Cardiac muscle cell (in vitro differentiated cells and primary cell): ENCODE measurements at places on chromosomes 5 and 9.

DNA sequence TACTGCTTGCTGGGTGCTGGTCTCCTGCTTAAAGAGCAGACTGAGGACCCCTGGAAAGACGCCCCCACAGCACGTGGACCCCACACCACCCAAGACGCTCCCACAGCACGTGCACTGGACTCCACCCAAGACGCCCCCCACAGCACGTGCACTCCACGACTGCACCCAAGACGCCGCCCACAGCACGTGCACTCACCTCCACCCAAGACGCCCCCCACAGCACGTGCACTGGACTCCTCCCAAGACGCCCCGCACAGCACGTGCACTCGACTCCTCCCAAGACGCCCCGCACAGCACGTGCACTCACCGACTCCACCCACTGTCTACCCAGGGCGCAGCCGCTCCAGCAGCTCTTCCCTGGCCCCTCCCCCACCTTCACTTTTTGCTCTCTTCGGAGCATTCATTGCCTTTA is 50.5 kb downstream of the EHMT1 start:
- peaks cover 38% of the 10 kb centered on the region for H3K4me1 ChIP-seq
- no peaks in the 10 kb centered on the region for H3K36me3 ChIP-seq
- no peak for DNase-seq
- H3K27ac ChIP-seq: no peak overlapping the region

DNA sequence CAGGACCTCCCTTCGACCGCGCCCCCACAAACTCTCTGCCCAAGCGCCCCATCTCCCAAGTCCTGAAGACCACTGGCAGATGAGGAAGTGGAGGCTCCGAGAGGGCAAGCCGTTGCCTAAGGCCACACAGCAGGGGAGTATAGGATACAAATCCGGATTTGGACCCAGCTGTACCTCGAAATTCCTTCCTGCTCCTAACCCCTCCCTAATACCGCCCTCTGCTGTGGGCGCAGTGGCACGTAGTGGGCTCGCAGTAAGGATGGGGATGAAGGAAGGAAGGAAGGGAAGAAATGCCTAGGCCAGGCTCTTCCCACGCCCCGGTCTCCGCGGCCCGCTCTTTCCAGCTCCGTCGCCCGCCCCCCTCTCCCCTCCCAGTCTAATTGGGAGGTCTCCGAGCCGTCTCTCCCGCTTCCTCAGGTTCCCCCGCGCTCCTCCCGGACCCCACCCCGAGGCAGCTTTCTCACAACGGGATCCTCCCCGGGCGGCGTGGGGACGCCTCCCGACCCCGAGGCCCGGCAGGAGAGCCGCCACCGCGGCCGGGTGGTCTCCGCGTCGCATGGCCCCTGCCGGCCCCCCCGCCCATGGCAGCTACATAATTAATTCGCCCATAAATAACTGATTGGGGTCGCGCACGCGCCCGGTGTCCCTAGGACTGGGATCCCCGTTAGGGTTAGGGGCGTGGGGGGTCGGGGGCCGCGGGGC is 138.9 kb downstream of the C9orf50 start:
- H3K4me3 ChIP-seq: peak overlapping the region; percentile 26
- no peaks in the 10 kb centered on the region for H3K36me3 ChIP-seq
- no peaks in the 10 kb centered on the region for H3K27me3 ChIP-seq
- DNase-seq: peak; percentile 62
- H3K27ac ChIP-seq: peak overlapping the region; percentile 99

DNA sequence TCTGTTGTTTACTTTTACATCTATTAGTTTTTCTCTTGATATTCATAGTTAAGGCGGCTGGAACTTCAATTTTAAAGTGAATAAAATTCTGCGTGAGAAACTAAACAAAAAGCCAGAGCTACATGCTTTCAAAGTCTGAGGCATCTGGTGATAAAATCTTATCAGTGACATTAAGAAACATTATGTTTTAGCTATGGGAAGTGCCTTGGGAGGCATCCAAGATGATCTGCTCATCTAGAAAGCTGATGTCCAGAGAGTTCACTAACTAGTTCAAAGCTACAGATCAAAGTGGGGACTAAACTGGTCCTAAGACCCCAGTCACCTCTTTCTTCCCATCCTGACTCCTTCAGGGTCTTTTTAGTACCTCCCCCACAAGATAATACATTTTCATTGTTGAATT is 37.2 kb downstream of the MRPS27 start:
- H3K36me3 ChIP-seq: peaks cover 4% of the 10 kb centered on the region
- H3K27ac ChIP-seq: no peak overlapping the region
- H3K4me1 ChIP-seq: peaks cover 26% of the 10 kb centered on the region
- no peak overlapping the region for H3K4me3 ChIP-seq
- DNase-seq: peak; percentile 58

DNA sequence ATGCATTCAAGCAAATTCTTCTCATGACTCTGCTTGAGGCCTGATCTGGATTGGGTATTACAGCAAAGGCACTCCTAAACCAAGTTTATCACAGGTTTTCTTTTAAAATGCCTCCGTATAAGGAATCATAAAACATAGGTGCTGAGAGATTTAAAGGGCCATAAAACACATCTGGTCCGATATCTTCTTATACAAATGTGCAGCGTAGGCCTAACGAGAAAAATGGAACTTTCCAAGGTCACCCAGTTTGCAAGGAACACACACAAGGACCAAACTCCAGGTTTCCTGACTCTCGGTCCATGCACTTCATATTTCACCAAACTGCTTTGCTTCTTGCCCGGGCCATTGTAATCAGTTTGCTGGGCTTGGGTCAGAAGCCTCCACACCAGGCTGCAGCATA is 22.1 kb downstream of the SH3RF2 start:
- H3K27ac ChIP-seq: no peak overlapping the region
- H3K4me3 ChIP-seq: no peak overlapping the region
- no peaks in the 10 kb centered on the region for H3K27me3 ChIP-seq
- H3K36me3 ChIP-seq: no peaks in the 10 kb centered on the region
- peaks cover 22% of the 10 kb centered on the region for H3K4me1 ChIP-seq
